IMR-90 (cell line): ENCODE measurements at places on chromosomes 6 and 20.

- H3K4me1 ChIP-seq: no peaks in the 10 kb centered on the region
- no peaks in the 10 kb centered on the region for H3K36me3 ChIP-seq
- no peak overlapping the region for H3K27ac ChIP-seq
- H3K27me3 ChIP-seq: no peaks in the 10 kb centered on the region
Measured at GRCh38 chr6:40406175-40406574, 181.0 kb downstream of the LRFN2 start.

GRCh38 chr6:154266560-154267099, 90.0 kb downstream of the IPCEF1 start:
- no peak overlapping the region for H3K27ac ChIP-seq
- H3K36me3 ChIP-seq: no peaks in the 10 kb centered on the region
- DNase-seq: no peak
- no peaks in the 10 kb centered on the region for H3K27me3 ChIP-seq

- no peak overlapping the region for H3K27ac ChIP-seq
- peaks cover 1% of the 10 kb centered on the region; the same call in 1 of the 2 replicates for H3K4me1 ChIP-seq
- H3K36me3 ChIP-seq: no peaks in the 10 kb centered on the region
- H3K4me3 ChIP-seq: no peak overlapping the region
Measured at GRCh38 chr6:21201187-21201586, 392.4 kb upstream of the SOX4 start.

- no peak overlapping the region for H3K4me3 ChIP-seq
- no peaks in the 10 kb centered on the region for H3K27me3 ChIP-seq
- H3K36me3 ChIP-seq: no peaks in the 10 kb centered on the region
- peak; percentile 45 for DNase-seq
- no peak overlapping the region for H3K27ac ChIP-seq
Measured at GRCh38 chr20:48051794-48052474, 266.7 kb upstream of the SULF2 start.

- peak; percentile 94 for DNase-seq
- H3K27me3 ChIP-seq: peaks cover 6% of the 10 kb centered on the region; the same call in 1 of the 2 replicates
- H3K27ac ChIP-seq: no peak overlapping the region
- H3K4me1 ChIP-seq: peaks cover 33% of the 10 kb centered on the region
Measured at GRCh38 chr20:39849664-39850063, 839.4 kb downstream of the MAFB start.

- H3K27ac ChIP-seq: no peak overlapping the region
- no peaks in the 10 kb centered on the region for H3K36me3 ChIP-seq
- H3K4me1 ChIP-seq: no peaks in the 10 kb centered on the region
- DNase-seq: no peak
- H3K27me3 ChIP-seq: no peaks in the 10 kb centered on the region
Measured at GRCh38 chr6:120055071-120055470, 705.5 kb upstream of the MAN1A1 start.

DNA sequence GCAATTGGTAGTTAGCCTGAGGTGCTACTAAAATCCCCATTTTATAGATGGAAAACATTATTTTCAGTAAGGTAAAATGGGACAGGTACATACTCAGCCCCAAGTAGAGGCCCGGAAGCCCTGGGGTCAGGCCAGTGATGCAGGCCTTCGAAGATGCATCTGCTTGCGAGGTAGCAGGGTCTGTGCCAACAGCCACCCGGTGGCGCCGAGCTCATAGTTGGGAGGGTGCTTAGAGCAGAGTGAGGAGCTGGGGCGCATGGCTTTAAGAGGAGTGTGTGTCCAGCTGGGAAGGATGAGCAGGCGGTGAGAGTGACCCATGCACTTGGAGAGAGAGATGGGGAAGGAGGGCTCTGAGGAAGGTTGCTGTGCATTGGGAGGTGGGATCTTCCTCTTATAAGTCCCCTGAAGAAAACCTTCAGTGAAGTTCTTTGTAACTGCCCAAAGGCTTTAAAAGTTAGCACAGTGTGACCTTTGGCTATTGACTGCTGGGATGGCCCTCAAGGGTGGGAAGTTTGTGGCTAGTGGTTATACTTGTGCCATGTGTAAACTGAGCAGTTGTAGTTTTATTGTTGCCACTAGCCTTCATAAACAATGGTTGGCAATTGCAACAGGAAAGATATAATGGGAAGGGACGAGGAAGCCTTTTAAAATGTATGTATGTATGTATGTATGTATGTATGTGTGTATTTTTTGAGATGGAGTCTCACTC, 71.1 kb downstream of the TOX2 start:
- peaks cover 12% of the 10 kb centered on the region for H3K4me1 ChIP-seq
- no peak overlapping the region for H3K27ac ChIP-seq
- H3K4me3 ChIP-seq: no peak overlapping the region
- DNase-seq: no peak

- H3K4me3 ChIP-seq: no peak overlapping the region
- no peaks in the 10 kb centered on the region for H3K4me1 ChIP-seq
- H3K36me3 ChIP-seq: no peaks in the 10 kb centered on the region
- no peak overlapping the region for H3K27ac ChIP-seq
- no peak for DNase-seq
- no peaks in the 10 kb centered on the region for H3K27me3 ChIP-seq
Measured at GRCh38 chr6:94377835-94378234, 958.5 kb upstream of the EPHA7 start.

DNA sequence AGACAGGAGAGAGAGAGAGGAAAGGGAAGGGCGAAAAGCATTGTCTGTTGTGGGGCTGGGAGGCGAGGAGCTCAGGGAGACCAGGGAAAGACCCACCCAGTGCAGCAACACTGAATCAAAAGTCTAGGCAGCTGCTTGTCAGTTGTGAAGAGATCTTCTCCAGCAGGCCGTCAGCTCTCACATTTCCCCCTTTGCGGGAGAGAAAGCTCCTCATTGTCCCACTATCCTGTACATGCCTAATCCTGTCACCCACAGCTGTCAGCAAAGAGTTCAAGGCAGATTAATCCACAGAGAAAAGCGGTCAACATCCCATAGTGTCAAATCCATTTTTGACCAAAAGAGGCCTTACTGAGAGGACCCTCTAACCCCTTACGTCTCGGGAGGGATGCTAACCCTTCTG, 27.3 kb downstream of the RNF182 start:
- peaks cover 5% of the 10 kb centered on the region; the same call in 1 of the 2 replicates for H3K4me1 ChIP-seq
- H3K36me3 ChIP-seq: no peaks in the 10 kb centered on the region
- no peak overlapping the region for H3K27ac ChIP-seq
- no peak for DNase-seq

DNA sequence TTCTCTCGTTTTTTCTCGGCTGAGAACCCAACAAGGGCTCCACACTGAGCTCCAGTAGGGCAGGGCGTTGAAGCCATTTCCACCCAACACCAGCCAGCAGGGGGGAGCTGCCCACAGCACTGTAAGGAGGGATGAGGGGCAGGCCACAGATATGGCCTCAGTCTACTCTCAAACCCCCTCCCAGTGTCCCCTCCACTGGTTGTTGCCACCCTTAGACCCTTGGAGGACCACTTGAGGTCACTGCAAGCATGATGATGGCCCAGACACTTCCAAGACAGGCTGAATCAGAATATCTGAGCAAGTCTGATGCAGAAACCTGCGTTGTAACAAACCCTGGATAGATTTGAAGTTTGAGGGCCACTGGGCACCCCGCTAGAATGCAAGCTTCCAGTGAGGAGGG, 217.0 kb upstream of the CST7 start:
- H3K4me1 ChIP-seq: peaks cover 7% of the 10 kb centered on the region; the same call in 1 of the 2 replicates
- H3K27me3 ChIP-seq: peaks cover 11% of the 10 kb centered on the region; the same call in 1 of the 2 replicates
- no peaks in the 10 kb centered on the region for H3K36me3 ChIP-seq
- no peak for DNase-seq
- no peak overlapping the region for H3K27ac ChIP-seq

DNA sequence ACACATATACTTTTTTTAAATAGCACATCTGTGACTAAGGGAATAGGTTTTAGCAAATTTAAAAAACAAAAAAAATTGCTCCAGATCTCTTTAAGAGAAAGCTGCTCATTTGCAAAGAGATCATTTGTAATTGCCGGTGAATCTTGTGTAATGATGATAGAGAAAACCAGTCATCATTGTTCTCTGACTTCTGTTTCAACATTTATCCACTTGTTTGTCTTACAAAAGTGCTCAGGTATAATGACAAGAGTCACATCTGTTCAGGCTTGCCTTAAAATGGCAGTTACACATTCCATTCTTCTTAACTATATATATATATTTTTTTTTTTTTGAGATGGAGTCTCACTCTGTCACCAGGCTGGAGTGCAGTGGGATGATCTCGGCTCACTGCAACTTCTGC, 165.2 kb downstream of the AIG1 start:
- H3K36me3 ChIP-seq: no peaks in the 10 kb centered on the region
- no peaks in the 10 kb centered on the region for H3K27me3 ChIP-seq
- H3K27ac ChIP-seq: no peak overlapping the region
- no peaks in the 10 kb centered on the region; the same call in 1 of the 2 replicates for H3K4me1 ChIP-seq
- H3K4me3 ChIP-seq: no peak overlapping the region

DNA sequence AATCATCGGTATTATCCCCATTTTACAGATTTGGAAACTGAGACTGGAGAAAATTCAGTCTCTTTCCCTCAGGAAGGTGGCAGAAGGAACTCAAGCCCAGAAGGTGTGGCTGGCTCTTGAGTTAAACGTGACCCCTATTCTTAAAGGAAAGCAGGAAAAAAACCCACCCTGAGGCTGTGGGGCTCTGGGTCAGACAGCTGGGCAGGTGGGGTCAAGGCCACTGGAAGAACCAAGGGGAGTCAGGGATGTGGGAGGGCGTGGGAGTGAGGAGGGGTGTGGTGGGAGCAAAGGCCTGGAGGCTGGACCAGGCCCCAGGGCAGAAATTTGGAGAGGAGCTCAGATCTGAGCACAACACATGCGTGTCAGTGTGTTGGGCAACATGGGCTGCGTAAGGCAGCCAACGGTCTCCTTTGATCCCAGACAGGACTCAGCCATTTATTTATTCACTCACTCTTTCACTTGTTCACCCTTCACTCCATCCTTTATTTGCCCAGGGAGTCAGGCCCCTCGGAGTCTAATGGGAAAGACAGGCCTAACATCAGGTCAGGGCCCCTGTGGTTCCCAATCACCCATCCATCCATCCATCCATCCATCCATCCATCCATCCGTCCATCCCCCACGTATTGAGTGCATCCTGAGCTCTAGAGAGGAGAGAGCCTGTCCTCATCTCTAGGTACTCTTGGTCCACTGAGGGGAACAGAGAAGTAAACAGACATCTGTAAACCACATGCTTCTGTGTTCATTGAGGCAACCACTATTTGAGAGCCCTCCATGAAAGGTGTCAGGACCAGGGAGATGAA, 165.0 kb downstream of the VEGFA start:
- H3K27ac ChIP-seq: no peak overlapping the region
- peaks cover 23% of the 10 kb centered on the region for H3K4me1 ChIP-seq
- peaks cover 21% of the 10 kb centered on the region for H3K27me3 ChIP-seq
- DNase-seq: no peak
- no peaks in the 10 kb centered on the region for H3K36me3 ChIP-seq
- no peak overlapping the region for H3K4me3 ChIP-seq

DNA sequence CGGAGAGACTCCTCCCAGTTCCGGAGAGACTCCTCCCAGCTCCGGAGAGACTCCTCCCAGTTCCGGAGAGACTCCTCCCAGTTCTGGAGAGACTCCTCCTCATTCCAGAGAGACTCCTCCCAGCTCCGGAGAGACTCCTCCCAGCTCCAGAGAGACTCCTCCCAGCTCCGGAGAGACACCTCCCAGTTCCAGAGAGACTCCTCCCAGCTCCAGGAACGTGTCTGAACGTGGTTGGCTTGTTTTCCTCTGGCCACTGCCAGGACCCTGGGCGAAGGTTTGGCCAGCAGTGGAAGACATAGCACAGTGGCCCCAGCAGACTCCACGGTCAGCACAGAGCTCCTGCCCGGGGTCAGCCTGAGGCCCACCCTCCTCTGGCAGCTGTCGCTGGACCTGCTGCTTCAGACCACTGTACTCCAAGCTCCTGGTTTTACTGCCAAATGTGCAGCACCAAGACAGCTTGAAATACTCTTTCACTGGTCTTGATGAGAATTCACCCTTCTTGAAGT, 122.3 kb upstream of the AFDN start:
- no peaks in the 10 kb centered on the region for H3K36me3 ChIP-seq
- H3K4me1 ChIP-seq: no peaks in the 10 kb centered on the region
- no peak overlapping the region for H3K4me3 ChIP-seq
- no peaks in the 10 kb centered on the region for H3K27me3 ChIP-seq
- no peak for DNase-seq

DNA sequence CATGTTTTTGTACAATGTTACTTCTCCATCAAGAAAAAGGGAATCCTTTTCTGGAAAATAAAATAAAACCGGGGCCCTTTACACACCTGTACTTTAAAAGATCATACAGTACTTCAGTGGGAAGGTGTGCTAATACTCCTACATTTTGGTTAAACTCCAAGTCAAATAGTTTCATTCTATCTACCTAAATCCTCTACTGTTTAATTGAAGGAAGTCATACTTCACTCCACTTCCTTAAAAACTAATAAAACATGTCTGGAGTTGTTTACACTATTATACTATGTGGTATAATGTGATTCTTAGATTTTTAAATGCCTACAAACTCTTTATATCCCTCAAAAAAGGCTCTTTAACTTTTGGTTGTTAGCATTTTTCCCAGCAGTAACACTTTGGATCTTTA, 18.6 kb upstream of the HBS1L start:
- no peak overlapping the region for H3K27ac ChIP-seq
- no peak overlapping the region for H3K4me3 ChIP-seq
- H3K4me1 ChIP-seq: no peaks in the 10 kb centered on the region
- DNase-seq: no peak
- peaks cover 5% of the 10 kb centered on the region for H3K27me3 ChIP-seq

DNA sequence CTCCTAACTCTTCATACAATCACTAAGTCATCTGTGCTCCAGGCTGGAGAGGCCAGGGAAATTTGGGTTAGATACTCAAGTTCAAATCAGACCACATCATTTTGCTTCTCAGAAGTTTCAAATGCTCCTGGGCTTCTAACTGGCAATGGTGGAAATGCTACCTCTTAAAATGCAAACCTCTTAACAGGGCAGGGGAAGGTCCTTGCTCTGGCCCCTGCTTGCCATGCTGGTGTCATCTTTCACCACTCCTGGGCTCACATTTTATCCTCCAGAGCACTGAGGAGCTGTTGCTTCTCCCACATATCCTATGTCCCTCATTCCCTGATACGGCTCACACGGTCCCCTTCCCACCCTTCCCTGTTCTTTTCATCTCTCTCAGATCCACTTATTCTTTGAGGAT, 41.8 kb upstream of the NT5E start:
- no peaks in the 10 kb centered on the region for H3K27me3 ChIP-seq
- no peak overlapping the region for H3K27ac ChIP-seq
- no peak overlapping the region for H3K4me3 ChIP-seq
